Suppressor macrophage treated with lipopolysaccharide for 4 hours (primary cell): ENCODE measurements at places on chromosomes 13 and 19.
A peak's percentile ranks its signal among the peaks of the same experiment; 100 is the strongest.

DNA sequence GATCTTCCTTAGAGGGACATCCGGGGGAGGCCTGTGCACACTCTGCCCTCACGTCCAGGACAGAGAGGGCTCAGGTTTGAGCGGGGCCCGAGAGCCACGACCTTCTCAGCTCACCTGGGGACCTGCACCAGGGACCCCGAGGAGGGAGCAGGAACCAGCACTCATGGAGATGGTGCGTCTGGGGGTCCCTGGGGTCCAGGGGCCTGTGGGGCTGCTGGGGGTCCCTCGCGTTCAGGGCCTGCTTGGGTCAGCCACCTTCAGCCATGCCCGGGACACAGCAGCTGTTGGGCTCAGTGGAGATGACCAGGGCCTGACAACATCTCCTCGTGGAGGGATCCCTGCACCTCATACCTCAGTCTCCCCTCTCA, 47.1 kb downstream of the TMEM255B start:
- no peak for DNase-seq

GRCh38 chr19:57280962-57281400, 696 bp downstream of the ZNF460 start:
- peak; percentile 31 for DNase-seq

DNA sequence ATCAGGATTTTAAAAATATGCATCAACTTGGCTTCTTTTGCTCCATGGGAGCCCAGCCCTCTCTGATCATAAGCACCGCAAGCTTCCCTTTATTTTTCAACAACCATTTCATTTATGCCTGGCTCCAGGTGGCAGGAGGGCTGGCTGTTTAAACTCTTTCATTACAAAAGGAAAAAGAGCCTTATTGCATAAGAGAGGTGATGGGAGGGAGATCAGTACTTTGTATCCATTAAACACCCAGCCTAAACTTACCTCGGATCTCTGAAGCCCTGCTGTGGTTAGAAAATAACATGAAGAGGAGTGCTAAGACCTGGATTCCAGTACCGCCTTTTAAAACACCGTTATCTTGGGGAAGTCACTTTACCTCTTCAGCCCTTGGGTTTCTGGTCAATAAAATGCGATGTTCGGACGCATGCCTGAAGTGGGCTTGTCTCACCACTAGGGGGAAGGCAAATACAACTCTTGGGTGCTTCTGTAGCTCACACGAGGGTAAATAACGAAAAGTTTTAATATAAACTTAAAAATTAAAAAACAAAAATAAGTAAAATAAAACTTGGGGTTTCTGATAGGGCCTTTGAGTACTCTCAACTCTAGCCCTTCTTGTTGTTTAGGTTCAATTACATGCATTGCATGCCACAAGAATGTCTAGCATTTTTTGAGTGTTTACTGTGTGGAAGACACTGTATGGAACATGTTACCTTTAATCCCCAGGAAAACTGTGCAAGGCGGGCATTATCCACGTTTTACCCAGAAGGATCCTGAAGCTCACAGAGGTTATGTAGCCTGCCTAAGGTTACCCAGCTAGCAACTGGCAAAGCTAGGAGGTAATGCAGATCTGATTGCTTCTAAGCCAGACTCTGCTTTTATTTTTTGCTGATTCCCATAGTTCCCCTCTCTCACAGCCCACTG, 240.3 kb downstream of the LMO7 start:
- peak; percentile 72 for DNase-seq

GRCh38 chr13:21077788-21078353, 16.5 kb upstream of the LATS2 start:
- DNase-seq = no peak

DNA sequence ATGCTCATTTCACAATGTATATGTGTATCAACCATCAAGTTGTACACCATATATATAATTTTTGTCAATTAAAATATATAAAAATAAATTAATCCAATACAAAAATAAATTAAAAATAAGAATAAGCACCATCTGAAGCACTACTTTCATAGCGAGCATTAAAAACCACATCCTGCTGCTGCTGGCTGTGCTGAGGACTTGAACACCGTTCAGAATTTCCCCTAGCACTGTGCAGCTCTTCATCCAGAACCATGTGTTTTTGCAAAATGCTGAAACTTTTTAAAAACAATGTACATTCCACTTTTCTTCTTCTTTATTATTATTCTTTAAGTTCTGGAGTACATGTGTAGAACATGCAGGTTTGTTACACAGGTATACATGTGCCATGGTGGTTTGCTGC, 40.0 kb upstream of the FOXO1 start:
- DNase-seq = no peak

GRCh38 chr19:7596211-7596937, 711 bp downstream of the CAMSAP3 start:
- no peak for DNase-seq
